ENCODE measurements at places on chromosomes 4 and X.

DNA sequence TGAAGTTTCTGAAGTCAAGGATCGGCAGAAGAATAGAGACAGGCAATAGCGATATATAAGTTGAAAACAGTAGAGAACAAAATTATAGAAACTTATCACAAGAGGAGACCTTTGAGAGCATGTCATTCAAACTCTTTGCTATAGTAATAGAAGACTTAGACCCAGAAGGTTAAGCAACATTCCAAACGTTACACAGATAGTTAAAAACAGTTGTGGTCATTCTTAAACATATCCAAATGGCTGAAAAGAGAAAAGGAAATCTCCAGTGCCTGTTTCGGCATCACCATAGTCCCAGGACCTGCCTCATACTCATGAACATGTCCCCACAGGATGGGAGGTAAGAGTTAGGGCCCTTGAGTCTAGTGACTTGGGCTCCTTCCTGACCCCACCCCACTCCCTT is 258.1 kb upstream of the NOCT start:
- no peak for DNase-seq

GRCh38 chrX:39577206-39577984 is 520.4 kb downstream of the BCOR start:
- no peak for DNase-seq

- no peak for DNase-seq
Measured at GRCh38 chr4:122739174-122739573, 6.7 kb downstream of the BBS12 start.

DNA sequence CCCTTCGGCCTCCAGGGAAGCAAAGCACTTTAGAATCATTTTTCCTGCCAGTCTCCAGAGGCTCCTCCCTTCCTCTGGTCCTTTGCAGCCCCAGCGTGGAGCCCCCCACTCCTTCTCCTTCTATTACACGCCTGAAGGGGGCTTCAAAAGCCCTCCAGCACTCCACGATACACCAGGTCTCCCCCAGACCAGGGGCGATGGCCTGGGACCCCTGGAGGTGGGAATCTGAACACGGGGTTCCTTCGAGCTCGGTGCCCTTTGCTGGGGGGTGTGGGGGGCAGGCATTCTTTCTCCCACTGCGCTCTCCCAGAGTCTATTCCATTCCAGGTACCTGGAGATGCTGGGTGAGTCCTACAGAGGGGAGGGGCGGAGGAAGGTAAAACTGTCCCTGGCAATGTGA is 97.6 kb downstream of the HMX1 start:
- no peak for DNase-seq

DNA sequence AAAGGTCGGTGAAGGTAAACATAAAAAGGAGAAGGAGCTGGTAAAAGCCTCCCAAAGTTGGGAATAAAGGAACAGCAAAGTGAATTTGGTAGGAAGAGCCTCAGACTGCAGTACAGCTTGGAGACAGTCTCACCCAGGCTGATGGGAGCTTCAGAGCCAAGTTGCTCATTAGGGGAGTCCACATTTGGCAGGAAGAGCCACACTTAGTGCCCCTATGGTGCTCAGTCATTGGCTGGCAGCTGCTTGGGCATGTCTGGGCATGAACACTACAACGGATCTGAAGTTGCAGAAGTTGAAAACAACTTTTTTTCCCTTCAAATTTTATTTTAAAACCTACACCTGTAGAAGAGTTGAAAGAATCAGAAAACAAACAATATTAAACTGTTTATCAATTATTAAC is 2497.3 kb downstream of the ARAP2 start:
- DNase-seq = no peak

DNA sequence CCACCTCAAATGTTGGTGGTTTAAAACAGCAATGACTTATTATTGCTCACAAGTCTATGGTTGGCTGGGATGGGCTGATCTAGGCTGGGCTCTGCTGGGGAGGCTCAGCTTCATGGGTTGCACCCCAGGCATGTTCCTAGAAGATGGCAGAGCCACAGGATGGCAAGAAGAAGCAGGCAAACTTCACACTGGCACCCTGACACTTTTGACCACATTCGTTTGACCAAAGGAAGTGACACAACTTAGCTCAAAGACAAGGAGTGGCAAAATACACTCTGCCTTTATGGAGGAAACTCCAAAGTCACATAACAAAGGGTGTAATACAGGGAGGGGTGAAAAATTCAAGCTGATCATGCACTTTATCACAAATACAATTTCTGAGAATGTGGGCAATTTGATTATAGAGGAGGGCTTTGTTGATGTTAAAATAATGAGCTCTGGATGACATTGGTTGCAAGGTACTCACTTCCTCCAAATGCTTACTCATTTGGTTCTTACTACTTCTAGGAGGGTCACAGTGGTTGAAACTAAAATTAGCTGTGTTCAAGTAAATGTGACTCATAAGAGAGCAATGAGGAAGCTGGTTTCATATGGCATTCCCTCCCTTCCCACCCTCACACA is 249.2 kb upstream of the RPS6KA3 start:
- no peak for DNase-seq

GRCh38 chrX:47579537-47579936 is 2.7 kb upstream of the TIMP1 start:
- DNase-seq = no peak

- peak; percentile 3 for DNase-seq
Measured at GRCh38 chr4:97016186-97016907, 1126.9 kb downstream of the STPG2 start.

DNA sequence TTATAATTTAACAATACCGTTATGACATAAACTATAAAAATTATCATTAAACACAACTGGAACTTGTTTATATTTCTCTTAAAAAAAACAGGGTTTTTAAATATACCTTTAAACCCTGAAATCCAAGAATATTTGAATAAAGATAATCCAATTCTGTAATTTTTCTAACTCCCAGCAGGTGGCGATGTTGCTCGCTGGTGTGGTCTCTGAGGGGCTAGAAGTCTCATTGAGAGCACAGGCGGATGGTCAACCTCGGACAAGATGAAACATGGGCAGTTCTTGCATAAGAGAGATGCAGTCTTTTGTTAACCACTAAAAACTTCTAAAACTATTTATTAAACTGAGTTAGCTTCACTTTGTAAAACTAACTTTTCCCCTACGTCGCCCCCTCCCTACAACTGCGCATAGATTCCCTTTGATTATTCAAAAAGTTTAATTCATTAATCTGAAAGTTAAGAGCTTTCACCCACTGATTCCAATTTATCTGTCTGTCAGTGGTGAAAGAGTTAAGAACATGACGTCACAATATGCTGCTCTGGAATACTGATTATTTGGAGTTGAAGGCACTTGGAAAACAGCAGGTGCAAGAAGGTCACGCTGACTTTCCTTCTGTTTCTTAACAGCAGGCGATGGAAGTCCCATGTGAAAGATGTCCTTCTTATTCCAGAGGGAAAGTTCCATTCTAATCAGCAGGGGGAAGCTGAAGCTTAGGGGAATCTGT is 29.5 kb downstream of the DMP1 start:
- no peak for DNase-seq

DNA sequence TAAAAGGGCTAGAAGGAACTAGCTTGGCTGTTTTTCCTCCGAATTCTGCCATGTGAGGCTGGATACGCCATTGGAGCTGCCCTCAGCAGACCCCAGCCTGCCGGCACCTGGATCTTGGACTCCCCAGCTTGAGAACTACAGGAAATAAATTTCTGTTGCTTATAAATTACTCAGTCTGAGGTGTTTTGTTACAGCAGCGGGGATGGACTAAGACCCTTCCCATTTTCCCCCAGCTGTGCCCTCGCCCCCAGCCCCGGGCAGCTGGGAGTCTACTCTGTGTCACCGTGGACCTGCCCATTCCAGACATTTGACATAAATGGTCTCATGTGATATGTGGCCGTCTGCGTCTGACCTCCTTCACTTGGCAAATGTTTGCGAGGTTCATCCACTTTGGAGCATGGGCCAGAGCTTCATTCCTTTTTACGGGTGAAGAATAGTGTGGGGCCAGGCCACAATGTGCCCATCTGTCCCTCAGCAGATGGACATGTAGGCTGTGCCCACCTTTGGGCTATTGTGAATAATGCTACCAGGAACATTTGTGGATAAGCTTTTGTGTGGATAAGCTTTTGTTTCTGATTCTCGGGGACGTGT is 30.7 kb upstream of the SPON2 start:
- no peak for DNase-seq

- no peak for DNase-seq
Measured at GRCh38 chr4:22672519-22672918, 20.2 kb upstream of the GBA3 start.

DNA sequence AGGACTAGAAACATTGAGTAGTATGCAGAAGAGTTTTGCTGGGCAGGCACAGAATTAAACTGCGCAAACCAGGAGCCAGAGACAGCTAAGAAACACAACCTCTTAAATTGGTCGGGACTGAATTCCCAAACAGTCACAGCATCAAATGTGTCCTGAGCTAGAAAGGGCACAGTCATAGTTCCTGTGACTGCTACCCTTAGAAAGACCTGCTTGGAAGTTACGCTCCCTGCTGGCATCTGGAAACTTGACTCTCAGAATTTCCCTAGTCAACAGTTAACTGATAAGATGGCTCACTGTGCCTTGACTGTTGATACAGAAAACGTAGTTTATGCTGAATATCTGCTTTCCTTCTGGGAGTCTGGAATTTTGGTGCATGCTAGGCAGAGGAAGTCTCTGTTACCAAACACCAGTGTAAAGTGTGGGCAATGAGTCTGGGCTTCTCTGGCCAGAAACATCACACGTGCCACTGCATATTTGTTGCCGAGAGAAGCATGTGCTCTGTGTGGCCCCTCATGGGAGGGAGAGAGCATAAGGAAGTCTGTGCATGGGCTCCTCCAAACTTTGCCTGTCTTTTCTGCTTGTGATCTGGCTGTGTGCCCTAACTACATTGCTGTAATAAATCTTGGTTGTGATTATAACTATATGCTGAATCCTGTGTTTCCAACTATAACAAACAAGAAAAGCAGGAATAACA is 11.6 kb upstream of the EOLA2 start:
- DNase-seq = no peak

- no peak for DNase-seq
Measured at GRCh38 chrX:153984351-153985178, 12.0 kb downstream of the TMEM187 start.

DNA sequence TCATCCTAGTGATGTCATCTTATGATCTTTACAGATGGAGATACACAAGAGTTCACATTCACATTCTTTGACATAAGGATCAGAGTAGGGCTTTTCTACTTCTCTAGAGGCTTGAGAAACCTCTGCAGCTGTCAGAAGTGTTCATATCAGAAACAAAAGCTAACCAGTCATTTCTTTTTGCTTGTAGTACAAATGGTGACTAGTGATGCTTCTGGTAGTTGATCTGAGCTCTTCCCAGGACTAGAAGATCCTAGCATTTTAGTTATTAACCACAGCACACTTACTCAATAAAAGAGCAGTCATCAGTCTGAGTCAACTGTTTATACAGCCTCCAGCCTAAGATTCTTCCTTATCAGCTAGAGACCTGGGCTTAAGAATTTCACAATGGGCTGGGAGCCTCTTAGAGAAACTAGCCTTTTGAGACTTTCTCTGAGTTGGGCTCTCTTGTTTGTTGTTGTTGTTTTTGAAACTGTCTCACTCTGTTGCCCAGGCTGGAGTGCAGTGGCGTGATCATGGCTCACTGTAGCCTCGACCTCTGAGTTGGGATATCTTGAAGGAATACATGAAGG is 84.1 kb downstream of the TMEM164 start:
- DNase-seq = no peak

- no peak for DNase-seq
Measured at GRCh38 chr4:98332017-98332416, 70.8 kb downstream of the RAP1GDS1 start.

GRCh38 chr4:29717287-29718057 is 1002.7 kb upstream of the PCDH7 start:
- no peak for DNase-seq

DNA sequence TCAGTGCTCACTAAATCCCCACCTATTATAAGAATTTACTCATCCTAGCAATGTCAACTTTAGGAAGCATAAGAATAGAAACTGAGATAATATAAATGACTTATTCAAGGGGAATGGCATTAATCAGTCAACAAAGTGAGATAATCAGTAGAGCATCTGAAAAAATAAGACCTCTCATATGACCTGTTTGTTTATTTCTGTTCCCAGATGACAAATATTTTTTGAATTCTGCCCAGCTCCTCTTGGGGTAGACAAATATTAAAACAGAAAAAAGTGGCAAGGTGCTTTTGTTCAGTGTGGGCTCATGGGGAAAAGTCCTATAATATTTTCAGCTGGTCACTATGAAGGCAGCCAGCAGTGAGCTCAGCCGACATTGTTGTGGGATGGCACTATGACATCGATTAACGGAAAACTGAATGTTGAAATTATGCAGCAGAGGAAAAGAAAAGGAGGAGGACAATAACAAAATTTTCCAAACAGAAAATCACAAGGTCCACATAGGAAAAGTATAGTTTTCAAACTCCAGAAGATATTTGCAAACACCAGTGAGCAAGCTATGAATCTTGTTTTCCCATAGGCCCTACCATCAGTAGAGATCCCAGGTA is 109.6 kb downstream of the ANXA3 start:
- DNase-seq = no peak

DNA sequence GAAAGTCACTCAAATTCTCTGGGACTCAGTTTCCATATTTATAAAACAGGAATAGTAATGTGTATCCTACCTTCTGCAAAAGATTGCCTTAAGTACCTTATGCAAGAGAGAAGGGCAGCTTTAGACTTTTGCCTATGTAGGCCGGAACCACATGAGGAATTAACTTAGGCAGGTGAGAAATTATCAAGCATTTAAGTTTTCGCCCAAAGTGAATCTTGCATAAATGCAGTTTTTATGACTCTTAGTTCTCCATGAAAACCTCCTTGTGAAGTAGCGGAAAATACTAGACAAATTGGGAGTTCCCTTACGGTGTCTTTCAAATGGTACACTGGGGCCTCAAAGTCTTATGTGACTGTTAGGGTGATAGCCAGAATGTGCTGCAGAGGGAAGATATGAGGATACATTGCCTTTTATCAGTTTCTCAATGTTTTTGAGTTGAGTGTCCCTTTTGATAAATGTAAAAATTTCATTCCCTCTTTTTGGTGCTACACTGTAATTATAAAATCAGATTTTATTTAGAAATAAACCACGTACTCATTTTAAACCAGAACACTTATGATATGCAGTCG is 2.6 kb downstream of the SH2D1A start:
- DNase-seq = no peak

GRCh38 chrX:47179221-47179927 is 14.3 kb upstream of the UBA1 start:
- no peak for DNase-seq

- DNase-seq = no peak
Measured at GRCh38 chrX:122055460-122055859, 1008.0 kb downstream of the GLUD2 start.

- no peak for DNase-seq
Measured at GRCh38 chr4:100960232-100960631, 387.1 kb downstream of the PPP3CA start.

GRCh38 chrX:131711478-131711867 is 167.6 kb downstream of the OR13H1 start:
- DNase-seq = no peak

DNA sequence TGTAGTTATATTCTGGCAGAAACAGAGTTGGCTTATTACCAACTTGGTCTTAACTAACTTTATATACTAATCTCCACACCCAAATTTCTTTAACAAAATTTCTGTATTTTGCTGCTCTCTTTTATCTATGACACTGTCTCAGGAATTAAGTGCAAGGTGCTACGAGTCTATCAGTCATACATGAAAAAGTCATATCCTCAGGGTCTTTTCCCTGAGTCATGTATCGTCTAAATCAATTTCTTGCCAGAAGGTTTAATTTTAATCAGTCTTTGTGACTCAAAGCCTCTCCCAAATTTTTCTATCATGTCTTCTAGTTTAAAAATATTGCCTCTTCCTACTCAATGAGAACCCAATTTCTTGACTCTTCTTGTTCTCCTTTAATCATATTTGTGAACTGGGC is 1803.6 kb upstream of the PCDH7 start:
- no peak for DNase-seq

All from NCI-H774 (cell line).